ENCODE measurements at places on chromosomes 13 and 19.

GRCh38 chr19:5943045-5943444 is 29.0 kb downstream of the CAPS start:
- DNase-seq: no peak

DNA sequence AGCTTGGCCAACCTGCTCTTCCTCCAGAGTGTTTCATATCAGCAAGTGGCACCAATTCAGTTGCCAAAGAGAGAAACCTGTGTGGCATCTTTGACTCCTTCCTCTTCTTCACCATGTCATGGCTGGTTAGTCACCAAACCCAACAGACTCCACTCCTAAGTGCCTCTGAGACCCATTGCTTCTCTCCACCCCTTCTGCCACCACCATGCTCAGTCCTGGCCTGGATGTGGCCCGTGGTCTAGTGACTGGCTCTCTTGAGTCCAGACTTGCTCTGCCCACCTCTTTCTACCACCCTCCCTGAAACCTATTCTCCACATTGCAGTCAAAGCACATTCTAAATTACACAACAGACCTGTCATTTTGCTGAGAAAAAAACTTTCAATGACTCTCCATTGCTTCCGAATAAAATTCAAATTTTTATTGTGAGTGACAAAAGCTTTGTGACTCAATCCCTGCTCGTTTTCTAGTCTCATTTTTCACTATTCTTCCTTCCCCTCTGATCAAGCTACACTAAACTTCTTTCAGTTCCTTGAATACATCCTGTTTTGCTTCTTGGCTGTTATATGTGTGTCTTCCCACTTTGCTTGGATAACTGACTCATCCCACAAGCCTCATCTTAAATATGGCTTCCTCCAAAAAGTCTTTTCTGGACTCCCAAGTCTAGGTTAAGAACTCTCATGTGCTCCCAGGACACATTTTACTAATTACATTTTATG is 12.0 kb upstream of the TNFSF11 start:
- DNase-seq: no peak

GRCh38 chr19:58218899-58219298 is 9.8 kb upstream of the ZNF544 start:
- DNase-seq: no peak

DNA sequence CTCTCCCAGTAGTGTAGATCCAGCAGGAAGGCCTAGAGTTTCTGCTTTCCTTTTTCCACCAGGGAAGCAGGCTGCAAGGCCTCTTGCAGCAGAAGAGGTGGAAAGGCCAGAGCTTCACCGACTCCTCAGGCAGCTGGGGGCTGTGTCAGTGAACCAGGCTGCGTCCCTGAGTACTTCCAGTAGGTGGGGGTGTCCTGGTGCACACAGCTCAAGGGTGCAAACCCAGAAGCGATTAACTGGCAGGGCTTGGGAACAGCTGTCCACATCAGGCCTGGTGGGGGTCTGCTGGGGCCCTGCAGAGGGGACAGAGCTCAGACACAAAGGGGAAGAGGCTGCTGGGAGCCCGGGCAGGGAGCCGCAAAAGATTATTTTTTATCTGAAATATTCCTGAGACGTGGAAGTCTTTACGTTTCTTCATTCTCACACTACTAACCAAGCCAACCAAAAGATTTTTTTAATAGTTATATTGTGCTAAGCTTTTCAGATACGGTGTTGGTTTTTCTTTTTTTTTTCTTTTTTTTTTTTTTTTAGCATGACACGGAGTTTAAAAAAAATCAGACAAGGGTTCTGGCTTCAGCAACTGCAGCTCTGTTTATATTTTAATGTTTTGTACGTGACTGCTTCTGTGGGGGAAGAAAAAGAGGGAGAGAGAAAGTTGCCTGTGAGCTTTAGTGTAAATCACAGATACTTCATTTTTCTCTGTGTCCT is 11.0 kb downstream of the TSHZ3 start:
- DNase-seq: peak; percentile 9

DNA sequence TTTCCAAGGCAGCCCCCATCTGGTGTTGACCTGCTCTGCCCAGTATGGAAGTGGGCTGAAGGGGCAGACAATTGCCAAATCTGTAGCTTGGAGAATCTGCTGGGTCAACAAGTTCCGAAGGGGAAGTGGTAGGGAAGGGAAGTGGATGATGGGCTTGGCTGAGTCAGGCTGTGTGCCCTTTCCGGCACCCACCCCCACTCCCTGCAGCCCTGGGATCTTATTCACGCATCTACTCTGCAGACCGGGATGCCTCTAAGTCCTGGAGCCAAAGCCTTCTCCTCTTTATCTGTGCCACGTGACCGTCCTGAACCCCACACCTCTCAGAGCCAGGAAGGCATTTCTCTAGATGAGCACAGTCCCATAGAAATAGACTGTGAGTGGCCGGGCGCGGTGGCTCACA is 7.5 kb upstream of the C5AR2 start:
- DNase-seq: no peak

DNA sequence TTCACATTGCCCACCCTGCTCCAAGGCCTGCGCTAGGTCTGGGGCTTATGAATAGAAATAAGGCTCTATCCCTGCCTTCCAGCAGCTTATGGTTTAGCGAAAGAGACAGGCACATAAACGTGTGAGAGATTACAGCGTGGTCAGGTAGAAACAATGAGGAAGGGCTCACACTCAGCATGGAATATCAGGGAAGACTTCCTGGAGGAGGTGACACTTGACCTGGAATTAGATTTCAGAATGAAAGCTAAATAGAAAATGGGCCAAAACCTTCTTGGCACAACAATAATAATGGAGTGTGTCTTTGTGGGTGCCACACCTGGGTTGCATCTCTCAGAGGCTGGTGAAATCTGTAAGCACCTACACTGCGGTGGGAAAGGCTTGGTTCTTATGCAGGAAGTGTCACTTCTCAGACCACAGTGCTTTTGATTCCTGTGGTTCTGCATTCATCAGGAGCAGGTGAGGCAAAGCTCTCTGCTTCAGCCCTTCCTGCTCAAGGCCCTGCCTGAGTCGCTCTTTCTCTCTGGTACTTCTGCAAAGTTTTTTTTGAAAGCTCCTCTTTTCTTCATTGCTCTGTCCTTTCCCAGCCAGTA is 430.3 kb downstream of the ZNF536 start:
- DNase-seq: no peak

- no peak for DNase-seq
Observed at GRCh38 chr19:12838886-12839756, 806 bp downstream of the MAST1 start.

DNA sequence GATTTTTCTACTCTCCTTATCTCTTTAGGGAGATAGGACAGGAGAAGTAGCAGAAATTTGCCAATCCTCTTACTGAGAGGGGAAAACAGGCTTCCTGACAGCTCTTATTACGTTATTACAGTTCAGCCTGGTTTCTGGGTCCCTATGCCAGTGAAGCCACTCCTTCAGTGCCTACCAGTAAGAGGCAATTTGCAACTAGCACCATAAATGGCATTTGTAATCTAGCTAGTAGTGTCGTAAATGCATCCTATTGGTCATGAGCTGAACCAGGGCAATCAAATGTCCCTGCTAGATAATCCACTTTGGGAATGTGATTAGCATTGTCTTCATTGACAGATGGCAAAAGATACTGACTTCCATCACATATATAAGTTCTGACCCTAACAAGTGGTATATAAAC is 428.8 kb downstream of the DCT start:
- no peak for DNase-seq

GRCh38 chr13:43648733-43649132 is 138.0 kb downstream of the ENOX1 start:
- no peak for DNase-seq

- no peak for DNase-seq
Observed at GRCh38 chr19:49818649-49819370, 721 bp downstream of the MED25 start.

DNA sequence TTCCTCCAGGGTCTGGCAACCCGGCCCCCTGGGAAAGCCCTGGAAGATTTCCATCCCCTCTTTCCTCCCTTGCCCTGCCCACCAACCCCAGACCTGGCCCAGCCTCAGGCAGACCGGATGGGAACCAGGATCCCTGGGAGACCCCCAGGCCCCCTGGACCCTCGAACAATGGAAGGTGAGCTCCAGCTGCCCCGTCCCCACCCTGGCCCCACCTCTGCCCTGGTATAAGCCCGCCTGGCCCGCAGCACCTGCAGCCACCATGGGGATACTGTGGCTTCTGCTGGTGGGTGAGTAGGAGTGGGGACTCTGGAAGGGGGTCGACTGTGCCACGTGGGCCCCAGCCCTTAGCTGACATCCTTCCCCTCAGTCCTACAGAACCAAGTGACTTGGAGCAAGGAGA is 32.4 kb downstream of the HPN start:
- no peak for DNase-seq

Data from amygdala (tissue), 56 donors.